ENCODE measurements at places on chromosomes 4 and X. TPM values are rescaled to one million over a fixed set of nuclear protein-coding genes. Genes with fewer than 3 reads are reported as not detected.
A peak's percentile ranks its signal among the peaks of the same experiment; 100 is the strongest.

Gene PPP1R2C
- not detected for total RNA-seq

Gene IBSP
- not detected for total RNA-seq

Gene S100P
- total RNA-seq: 15.8 TPM

Gene ARHGEF9
- total RNA-seq: 7.2 TPM

Gene CLDN2
- not detected for total RNA-seq

Gene NAA11
- not detected for total RNA-seq

Gene GAGE1
- not detected for total RNA-seq

DNA sequence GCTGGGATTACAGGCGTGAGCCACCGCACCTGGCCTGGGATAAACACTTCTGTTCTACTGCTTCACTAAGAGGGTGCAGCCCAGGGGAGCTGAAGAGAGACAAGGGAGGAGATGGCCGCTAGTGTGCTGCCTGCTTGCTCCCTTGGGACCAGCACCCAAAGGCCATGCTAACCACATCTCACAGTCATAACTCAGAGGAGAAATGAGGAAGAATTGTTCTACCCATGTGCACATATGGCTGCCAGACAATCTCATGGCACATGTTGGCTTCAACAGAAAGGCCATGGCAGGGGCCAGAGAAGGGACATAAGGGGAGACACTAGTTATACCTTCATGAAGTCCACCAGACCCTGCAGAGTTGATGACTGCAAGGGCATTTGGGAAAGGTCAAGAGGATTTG lies 22.4 kb downstream of the CLDN22 start:
- H3K4me1 ChIP-seq: no peaks in the 10 kb centered on the region
- no peak overlapping the region for H3K4me3 ChIP-seq
- no peak overlapping the region for H3K27ac ChIP-seq
- no peak for DNase-seq
- H3K36me3 ChIP-seq: no peaks in the 10 kb centered on the region
- no peaks in the 10 kb centered on the region for H3K27me3 ChIP-seq

DNA sequence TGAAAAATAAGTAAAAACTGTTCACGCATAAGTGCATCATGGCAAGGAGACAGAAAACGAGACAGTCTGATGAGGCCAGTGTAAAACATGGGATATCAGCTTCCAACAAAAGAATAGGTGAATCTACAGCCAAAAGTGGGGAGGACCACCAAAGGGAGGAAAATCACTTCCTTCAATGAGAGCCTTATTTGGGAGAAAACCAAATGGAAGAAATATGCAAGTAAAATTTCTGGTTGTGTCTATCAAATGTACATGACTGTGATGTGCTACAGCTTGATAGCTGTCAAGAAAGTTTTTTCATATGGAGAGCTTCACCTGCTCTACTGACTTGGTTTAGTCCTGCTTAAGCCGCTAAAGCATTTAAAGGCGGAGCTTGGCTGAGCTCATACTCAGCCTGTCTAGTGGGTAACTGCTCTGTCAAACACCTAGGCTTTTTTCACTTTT lies 66.2 kb downstream of the MAGEA1 start:
- no peak overlapping the region for H3K4me3 ChIP-seq
- no peaks in the 10 kb centered on the region for H3K27me3 ChIP-seq

DNA sequence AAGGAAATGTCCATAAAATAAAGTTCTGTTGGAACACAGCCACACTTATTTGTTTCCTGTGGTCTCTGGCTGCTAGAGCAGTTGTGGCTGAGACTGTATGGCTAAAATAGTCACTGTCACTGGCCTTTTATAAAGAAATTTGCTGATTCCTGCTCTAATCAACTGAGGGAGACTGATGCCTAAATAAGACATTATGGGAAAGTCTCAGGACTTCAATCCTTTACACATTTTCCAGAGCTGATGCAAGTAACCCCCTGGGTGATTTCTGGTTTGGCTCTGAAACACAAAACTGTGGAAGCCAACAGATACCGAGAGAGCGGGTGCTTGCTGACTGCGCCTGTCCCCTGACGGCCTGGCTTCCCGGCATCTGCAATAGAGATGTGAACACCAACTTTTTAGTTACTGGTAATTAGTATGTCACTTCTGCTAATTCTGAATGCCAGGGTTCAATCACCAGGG lies 64.0 kb downstream of the POLR2B start:
- no peaks in the 10 kb centered on the region for H3K36me3 ChIP-seq
- no peak overlapping the region for H3K4me3 ChIP-seq
- no peaks in the 10 kb centered on the region for H3K27me3 ChIP-seq
- H3K4me1 ChIP-seq: peaks cover 14% of the 10 kb centered on the region
- no peak for DNase-seq

DNA sequence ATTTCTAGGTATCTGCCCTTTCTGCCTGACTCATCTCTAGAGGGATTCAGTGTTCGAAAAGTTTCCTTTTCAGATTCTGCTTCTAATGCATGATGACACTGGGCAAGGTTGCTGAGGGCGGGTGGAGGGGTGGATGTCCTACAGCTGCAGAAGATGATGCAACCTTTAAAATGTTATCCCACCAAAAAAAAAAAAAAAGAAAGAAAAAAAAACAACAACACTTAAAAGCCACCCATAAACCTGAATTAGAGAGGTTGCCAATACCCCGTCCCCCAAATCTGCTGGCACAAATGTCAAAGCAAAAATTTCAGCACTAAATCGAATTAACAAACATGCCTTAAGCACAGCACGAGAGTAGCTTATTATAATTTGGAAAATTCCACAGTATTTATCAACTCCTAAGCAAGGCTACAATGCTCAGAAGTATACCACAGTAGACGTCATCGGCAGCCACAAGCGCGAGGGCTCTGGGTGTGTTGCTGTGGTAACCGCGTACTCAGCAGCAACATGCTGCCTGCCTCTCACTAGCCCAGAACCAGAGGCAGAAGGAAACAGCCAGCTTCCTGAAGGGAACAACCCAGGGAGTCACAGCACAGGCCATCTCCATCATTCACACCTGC lies 167.5 kb upstream of the MAP3K15 start:
- no peak overlapping the region for H3K27ac ChIP-seq
- H3K4me3 ChIP-seq: no peak overlapping the region
- no peak for DNase-seq
- H3K36me3 ChIP-seq: no peaks in the 10 kb centered on the region

- peak overlapping the region; percentile 78 for H3K27ac ChIP-seq
- H3K27me3 ChIP-seq: no peaks in the 10 kb centered on the region
- H3K4me1 ChIP-seq: peaks cover 100% of the 10 kb centered on the region
- peaks cover 43% of the 10 kb centered on the region for H3K36me3 ChIP-seq
- DNase-seq: no peak
Measured at GRCh38 chr4:1211891-1212545, 36.9 kb downstream of the CTBP1 start.

DNA sequence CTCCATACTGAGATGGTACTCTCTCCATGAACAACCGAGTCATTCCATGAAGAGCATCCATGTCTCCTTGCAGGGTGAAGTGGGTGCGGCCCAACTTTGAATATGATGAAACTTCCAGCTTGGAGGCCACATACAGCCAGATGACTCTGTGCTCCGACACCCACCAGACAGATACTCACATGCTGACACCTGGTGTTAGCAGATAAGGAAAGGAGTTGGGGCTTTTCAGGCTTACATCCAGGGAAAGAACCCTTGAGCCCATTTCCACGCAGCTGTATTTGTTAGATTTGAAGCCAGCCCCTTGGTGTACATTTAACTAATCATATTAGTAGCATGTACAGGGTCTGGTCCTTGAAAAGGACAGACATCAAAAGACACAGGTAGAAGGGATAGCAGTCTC lies 62.1 kb upstream of the PRRG3 start:
- no peaks in the 10 kb centered on the region for H3K4me1 ChIP-seq
- H3K27ac ChIP-seq: no peak overlapping the region
- no peak overlapping the region for H3K4me3 ChIP-seq
- H3K36me3 ChIP-seq: no peaks in the 10 kb centered on the region
- no peak for DNase-seq
- H3K27me3 ChIP-seq: no peaks in the 10 kb centered on the region

DNA sequence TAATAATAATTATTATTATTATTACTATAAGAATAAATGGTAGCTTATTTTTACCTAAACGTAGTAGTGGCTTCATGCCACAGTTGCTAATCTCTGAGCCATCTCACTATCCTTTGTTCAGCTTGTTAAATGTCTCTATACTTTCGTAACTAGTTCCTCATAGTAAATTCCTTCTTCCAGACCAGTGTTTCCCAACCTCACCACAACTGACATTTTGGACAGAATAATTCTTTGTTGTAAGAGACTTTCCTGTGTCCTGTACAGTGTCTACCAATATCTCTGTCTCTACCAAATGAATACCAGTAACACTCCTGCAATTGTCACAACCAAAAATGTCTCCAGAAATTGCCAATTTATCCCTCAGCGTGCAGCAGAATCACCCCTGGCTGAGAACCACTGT lies 1040.9 kb downstream of the DMD start:
- no peaks in the 10 kb centered on the region for H3K4me1 ChIP-seq
- H3K36me3 ChIP-seq: no peaks in the 10 kb centered on the region
- H3K27ac ChIP-seq: no peak overlapping the region
- DNase-seq: no peak
- no peak overlapping the region for H3K4me3 ChIP-seq

- DNase-seq: no peak
- no peaks in the 10 kb centered on the region for H3K36me3 ChIP-seq
- H3K27ac ChIP-seq: no peak overlapping the region
- H3K4me3 ChIP-seq: no peak overlapping the region
- no peaks in the 10 kb centered on the region for H3K27me3 ChIP-seq
Measured at GRCh38 chrX:18956303-18957032, 27.4 kb downstream of the PHKA2 start.

DNA sequence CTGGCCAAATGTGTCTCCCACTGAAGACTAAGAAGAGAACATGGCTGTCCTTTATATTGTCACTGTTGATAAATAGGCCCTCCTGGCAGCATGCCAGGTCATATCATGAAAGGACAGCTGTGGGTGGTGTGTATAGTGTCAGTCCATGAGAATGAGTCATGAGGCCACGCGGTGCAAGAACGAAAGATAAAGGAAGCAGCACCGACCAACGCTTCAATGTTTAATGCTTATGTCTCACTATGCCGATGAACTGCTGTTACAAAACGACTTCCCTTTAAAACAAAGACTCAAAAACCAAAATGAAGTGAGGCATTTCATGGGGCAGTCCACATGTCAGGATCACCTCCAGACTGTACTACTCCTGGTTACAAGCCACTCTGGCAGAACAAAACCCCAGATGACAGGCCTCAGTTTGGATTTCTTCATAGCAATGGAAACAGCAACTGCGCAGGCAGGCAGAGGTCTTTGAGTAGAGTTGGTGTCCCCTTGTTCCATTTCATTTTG lies 5.2 kb upstream of the TCEANC start:
- H3K4me1 ChIP-seq: peaks cover 5% of the 10 kb centered on the region

DNA sequence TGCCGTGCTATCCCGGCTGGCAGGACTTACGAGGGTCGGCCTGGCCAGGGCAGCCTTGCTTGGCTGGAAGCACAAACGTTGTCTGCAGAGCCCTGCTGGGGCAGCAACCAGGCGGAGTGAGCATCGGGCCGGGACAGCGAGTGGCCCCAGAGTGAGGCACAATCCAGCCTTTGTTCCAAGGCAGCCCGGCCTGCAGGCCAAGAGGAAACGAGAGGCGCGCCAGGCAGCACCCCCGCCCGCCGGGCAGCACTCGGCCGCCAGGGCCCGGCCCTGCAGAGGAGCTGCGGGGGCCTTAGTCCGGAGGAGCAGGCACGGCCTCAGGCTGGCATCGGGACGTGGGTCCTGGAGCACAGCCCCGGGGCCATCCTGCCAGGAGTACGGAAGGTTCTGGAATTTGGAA lies 24.1 kb downstream of the FGFRL1 start:
- H3K4me1 ChIP-seq: peaks cover 20% of the 10 kb centered on the region
- no peak for DNase-seq
- H3K36me3 ChIP-seq: no peaks in the 10 kb centered on the region
- H3K4me3 ChIP-seq: no peak overlapping the region
- no peak overlapping the region for H3K27ac ChIP-seq
- H3K27me3 ChIP-seq: no peaks in the 10 kb centered on the region

- H3K36me3 ChIP-seq: no peaks in the 10 kb centered on the region
- DNase-seq: no peak
- no peaks in the 10 kb centered on the region for H3K27me3 ChIP-seq
Measured at GRCh38 chr4:129410115-129410514, 314.2 kb downstream of the C4orf33 start.

- H3K36me3 ChIP-seq: no peaks in the 10 kb centered on the region
- H3K27ac ChIP-seq: no peak overlapping the region
- no peak overlapping the region for H3K4me3 ChIP-seq
- H3K27me3 ChIP-seq: no peaks in the 10 kb centered on the region
- no peaks in the 10 kb centered on the region for H3K4me1 ChIP-seq
Measured at GRCh38 chr4:148776941-148777340, 334.7 kb upstream of the NR3C2 start.

- no peak for DNase-seq
- peak overlapping the region; percentile 79 for H3K4me3 ChIP-seq
- no peaks in the 10 kb centered on the region for H3K36me3 ChIP-seq
- peaks cover 49% of the 10 kb centered on the region for H3K4me1 ChIP-seq
Measured at GRCh38 chr4:124710015-124710741, 2.4 kb downstream of the ANKRD50 start.

- no peak overlapping the region for H3K27ac ChIP-seq
- H3K36me3 ChIP-seq: no peaks in the 10 kb centered on the region
- H3K4me1 ChIP-seq: no peaks in the 10 kb centered on the region
- no peak overlapping the region for H3K4me3 ChIP-seq
Measured at GRCh38 chrX:108285356-108285755, 152.9 kb downstream of the COL4A6 start.

DNA sequence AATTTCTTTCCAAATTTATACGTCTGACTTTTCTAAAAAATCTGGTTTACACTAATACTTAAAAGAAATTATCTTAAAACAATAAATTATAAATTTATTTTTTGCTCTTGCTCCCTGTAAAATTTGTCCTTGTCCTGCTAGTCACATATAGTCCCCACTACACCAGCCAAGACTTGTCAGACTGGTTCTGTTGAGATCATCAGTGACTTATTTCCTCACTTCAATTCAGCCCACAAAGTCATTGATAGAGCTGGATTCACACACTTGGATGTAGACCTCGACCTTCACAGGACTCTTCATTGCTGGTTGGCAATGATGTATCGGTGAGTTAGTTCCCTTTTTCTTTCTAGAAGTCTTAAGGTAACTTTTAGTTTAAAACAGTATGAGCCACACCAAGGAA lies at the start of gene TMPRSS11E:
TMPRSS11E (plus strand) TSS at position 263 of the 400 bp plus-strand sequence; CDS start at position 313, 50 bp downstream.
- H3K4me1 ChIP-seq: peaks cover 3% of the 10 kb centered on the region
- no peaks in the 10 kb centered on the region for H3K36me3 ChIP-seq
- peak within 1 kb of the TSS; percentile 31 for H3K4me3 ChIP-seq
- H3K27ac ChIP-seq: peak within 1 kb of the TSS; percentile 22
- H3K27me3 ChIP-seq: no peaks in the 10 kb centered on the region
- no peak for DNase-seq

DNA sequence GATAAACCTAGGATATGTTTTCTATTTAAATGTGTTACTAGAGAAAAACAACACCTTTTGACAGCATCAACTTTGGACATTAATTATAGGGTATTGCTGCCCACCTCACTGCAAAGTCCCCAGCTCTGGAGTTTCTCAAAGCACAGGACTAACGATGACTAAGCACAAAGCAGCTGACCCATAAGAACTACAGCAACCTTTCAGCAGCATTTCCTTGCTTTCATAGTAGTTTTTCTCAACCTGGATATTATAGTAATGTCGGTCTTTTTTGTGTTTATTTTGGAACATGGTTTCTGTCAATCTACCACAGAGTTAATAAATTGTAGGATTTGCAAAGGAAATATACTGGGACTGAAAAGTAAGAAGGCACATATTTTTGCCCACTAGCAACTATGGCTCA lies 21.5 kb downstream of the HHIP start:
- no peak overlapping the region for H3K4me3 ChIP-seq
- no peaks in the 10 kb centered on the region for H3K27me3 ChIP-seq
- no peak for DNase-seq
- H3K36me3 ChIP-seq: no peaks in the 10 kb centered on the region
- H3K27ac ChIP-seq: no peak overlapping the region
- H3K4me1 ChIP-seq: no peaks in the 10 kb centered on the region

- H3K27ac ChIP-seq: no peak overlapping the region
- H3K4me1 ChIP-seq: peaks cover 4% of the 10 kb centered on the region
- H3K27me3 ChIP-seq: no peaks in the 10 kb centered on the region
- no peak for DNase-seq
- H3K4me3 ChIP-seq: no peak overlapping the region
Measured at GRCh38 chrX:19772096-19772821, 115.1 kb downstream of the SH3KBP1 start.
